NCI-H510A (cell line): ENCODE measurements at places on chromosomes 2 and 18.

DNA sequence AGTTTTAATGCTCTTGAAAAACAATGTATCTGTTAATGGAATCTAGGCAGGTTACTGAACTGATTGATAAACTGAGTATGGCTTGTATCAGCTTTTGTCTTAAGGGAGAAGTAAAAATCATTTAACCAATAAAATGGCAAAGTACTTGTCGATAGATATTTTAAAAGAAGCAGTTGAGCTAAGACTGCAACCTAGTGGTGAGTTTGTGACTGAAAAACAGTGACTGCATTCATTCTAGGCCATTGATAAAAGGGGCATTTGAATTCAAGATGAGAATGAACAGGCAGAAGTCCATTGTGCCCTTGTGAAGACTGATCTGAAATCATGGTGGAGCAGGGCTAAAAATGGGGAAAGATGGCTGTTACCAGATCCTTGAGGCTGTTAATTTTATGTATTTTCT is 59.4 kb upstream of the MSTN start:
- DNase-seq: no peak

DNA sequence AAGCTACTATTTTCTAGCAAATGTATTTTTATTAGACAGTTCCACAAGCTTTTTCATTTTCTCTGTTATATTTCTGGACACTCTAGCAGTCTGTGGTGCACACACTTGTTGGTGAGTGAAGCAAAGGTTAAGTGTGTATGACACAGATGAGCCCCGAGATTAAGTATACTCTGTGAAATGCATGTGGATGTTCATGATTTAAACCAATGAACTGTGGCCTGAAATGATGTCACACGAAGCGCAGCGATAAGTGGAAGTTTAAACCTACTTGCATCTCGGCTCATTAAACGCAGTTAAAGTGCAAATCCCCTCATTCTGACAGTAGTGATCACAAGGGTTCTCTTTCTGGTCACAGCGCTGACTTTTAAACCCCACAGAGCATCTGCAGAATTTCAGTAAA is 1488.8 kb upstream of the NXPH2 start:
- no peak for DNase-seq

- no peak for DNase-seq
Observed at GRCh38 chr18:78822949-78823285, 156.7 kb upstream of the SALL3 start.

DNA sequence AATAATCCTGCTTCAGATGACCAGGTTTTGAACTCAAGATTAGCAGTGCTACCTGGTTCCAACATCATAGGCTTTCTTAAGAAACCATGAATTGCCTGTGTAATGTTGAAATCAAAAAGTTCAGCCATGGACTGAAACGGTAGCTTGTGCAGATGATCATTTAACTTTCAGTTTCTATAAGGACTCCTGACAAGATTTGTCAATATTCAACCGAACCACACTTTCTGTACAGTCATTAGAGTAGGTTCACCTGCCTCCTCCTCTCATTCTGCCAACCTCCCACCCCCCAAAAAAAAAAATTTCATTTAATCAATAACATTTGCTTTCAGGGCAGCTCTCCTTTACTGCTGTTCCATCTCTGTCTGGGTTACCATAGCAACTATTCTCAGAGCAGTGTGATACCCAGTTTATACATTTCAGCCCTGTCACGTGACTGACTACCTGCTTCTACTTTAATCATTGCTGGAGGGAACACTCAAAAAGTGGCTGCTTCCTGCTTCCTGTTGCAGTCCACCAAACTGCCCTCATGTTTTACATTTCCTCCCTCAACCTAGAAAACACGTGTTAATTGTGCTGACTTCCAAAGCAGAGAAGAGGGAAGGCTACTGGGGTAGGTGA is 275.5 kb downstream of the SS18 start:
- no peak for DNase-seq
